ENCODE measurements at places on chromosomes 5 and 9. TPM values are rescaled to one million over a fixed set of nuclear protein-coding genes. Genes with fewer than 3 reads are reported as not detected.

Gene DNAH5
- total RNA-seq = 0.14 TPM

Gene PCDHA1
- 0.07 TPM for total RNA-seq

Gene DNAJC18
- 12.5 TPM for total RNA-seq

Gene ANKRD33B
- total RNA-seq = 25.3 TPM

Gene RAB3C
- total RNA-seq = 0.05 TPM

Gene PCDHB9
- not detected for total RNA-seq

Gene KIF12
- total RNA-seq = 54.6 TPM

Gene SLC6A18
- total RNA-seq = not detected

Gene MYORG
- total RNA-seq = 37.3 TPM

Gene CCDC183
- total RNA-seq = 4.2 TPM

Gene TESK1
- 27.9 TPM for total RNA-seq

- no peak for DNase-seq
These were observed 34.4 kb downstream of the COL23A1 start for GRCh38 chr5:178555771-178556211.

GRCh38 chr5:139636975-139637408 lies 11.2 kb upstream of the CXXC5 start:
- DNase-seq = no peak

- no peak for DNase-seq
These were observed 21.6 kb downstream of the DAB2IP start for GRCh38 chr9:121672986-121673385.

DNA sequence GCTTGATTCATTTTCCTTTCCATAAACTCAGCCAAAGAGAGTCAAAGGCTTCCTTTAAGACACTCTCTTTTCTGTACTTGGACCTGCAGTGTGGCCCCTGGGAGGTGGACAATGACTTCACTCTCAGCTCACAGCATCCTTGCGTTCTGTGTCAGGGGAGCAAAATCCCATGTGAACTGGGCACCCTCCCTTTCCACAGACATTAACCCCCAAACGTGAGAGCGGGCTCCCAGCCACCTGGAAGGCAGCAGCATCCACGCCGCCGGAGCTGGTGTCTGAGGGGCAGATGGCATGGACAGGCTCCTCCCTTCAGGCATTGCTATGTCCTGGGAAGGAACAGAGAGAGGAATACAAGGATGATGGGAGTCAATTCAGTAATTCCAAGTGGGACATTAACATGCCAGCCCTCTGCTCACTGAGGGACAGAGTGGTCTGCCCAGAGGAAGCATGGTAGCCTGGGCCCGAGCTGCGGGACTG lies 39.5 kb downstream of the TRIP13 start:
- no peak for DNase-seq

GRCh38 chr5:95554331-95554646 lies 488 bp downstream of the SKIC3 start:
- no peak for DNase-seq

DNA sequence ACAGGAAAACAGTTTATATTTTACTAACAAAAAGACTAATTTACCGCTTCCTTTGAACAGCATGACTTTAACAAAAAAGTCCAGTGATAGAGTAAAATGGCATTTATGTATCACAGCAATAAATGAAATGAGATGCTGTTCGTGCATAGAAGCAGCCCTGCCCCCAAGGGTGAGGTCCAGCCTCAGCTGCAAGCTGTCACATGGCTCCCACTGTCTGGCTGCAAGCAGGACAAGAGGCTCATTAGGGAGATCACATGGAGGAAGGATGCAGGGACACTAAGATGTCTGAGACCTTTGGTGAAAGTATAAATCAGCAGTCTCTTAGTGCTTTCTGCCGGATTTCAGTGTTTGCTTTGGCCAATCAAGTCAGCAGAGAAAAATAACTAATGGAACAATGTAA lies 23.0 kb downstream of the GDNF start:
- DNase-seq = no peak

- no peak for DNase-seq
These were observed 58.2 kb upstream of the RPS23 start for GRCh38 chr5:82336226-82336958.

- no peak for DNase-seq
These were observed 72.9 kb downstream of the EFNA5 start for GRCh38 chr5:107597803-107598202.

DNA sequence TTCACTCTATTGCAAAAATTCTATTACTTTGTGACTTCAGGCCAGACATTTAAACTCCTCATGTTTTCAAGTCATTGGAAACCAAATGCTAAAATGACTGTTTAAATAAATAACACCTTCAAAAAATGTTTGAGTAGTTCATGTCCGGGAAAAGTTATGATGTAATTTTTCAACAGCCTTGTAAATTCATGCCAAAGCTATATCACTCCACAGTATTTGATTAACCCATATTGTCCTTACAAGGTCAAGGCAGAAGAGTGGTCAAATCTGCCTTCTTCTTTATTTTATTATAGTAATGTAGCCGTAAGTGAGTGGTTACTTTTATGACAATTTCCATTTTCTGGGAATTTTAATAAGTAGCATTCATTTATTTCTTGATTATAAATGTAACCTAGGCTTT lies 72.8 kb downstream of the ADCY2 start:
- no peak for DNase-seq

GRCh38 chr9:69649566-69650250 lies 22.5 kb downstream of the APBA1 start:
- no peak for DNase-seq

DNA sequence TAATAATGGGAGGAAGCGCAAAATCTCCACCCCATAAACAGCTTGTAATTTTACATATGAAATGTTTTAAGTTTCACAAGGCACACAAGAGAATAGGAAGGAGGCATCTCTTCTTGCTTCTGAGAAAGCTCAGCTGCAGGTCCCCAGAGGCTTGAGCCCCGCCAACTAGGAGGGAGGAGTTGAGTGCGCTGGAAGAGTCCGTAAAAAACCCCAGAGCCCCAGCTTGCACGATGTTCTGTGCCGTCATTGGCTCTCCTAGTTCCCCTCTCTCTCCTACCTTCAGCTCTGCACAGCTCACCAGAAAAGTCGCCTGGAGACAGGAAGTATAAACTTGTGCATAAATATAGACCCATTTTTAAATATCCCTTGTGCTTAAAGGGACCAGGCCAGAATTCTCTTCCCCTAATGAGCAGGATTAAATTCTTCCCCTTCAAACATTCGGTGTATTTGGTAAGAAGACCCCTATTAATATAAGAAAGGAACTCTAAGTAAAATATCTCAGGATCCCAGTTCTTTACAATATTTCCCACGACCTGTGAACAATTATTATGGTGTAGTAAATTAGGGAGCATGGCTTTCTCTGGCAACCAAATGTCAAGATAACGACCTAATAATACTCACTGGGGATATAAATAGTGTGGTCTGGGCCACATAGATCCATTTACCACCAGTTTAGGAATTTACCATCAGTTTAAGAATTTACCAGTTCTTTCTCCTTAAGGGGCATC lies 13.7 kb downstream of the GLRX start:
- no peak for DNase-seq

- peak; percentile 40 for DNase-seq
These were observed 145.4 kb upstream of the PITX1 start for GRCh38 chr5:135179308-135179980.

DNA sequence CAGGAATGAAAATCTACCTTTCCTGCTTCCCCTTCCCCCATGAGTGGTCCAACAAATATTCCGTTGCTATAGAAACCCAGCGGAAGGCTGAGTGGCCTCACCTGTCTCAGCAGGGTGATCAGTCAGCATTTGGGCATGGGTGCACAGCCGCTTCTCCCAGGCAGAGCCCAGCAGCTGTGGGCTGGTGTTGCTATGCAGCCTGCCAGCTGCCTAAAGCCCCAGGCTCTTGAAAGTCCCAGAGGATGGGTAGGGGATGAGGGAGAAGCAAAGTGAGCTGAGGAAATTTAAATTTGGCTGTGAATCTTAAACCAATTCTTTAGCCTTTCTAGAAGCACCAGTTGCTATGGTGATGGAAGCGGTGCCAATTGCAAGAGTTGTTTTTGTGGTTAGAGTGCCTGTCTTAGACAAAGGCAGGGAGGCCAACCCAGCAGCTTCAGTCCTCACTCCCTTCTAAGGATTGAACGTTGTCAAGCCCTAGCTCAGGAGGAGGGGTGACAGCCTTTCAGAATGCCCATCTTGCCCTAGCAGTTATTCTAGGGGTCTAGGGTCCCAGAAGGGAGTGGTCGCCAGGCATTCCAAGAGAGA lies 151.5 kb upstream of the PITX1 start:
- DNase-seq = no peak

DNA sequence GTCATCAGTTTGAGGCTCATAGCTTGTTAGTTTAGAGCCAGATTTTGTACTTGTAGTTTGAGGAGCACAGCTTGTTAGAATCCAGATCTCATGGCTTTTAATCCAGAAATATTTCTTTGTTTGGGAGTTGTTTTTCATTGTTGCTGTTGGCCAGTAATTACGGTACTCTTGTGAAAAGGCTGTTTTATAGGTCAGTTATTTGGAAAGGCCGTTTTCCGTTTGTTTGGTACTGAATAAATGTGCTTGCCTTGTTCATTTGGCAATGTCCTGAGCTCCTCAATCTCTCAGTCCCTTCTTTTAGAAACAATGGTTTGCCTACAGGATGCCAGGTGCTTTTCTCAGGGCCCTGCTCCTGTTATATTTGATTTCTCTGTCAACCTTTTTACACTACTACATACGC lies 4.5 kb upstream of the MOB3B start:
- DNase-seq = no peak

GRCh38 chr5:90554358-90555006 lies 4.1 kb upstream of the ADGRV1 start:
- DNase-seq = peak; percentile 47

GRCh38 chr5:74667396-74667795 lies 17.6 kb upstream of the HEXB start:
- no peak for DNase-seq

GRCh38 chr5:158020555-158021418 lies 161.8 kb upstream of the CLINT1 start:
- DNase-seq = no peak

GRCh38 chr5:16580382-16580781 lies 36.4 kb downstream of the RETREG1 start:
- DNase-seq = no peak

DNA sequence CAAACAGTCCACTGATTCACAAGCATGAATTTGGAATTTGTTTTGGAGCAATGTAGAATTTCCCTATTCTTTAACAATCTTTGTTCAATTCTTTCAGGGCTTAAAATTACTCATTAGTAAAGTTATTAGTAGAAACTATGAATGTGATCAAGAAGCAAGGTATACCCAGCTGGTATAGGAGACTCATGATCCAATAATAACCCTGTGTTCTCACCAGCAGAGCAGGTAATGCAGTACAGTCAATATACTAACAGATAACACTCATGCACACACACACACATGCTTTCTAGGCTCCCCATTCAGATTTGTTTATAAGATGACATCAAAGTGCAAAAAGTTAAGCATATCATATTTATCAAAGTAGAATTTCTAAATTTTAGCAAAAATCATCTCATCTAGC lies 445.2 kb downstream of the ELAVL2 start:
- no peak for DNase-seq

DNA sequence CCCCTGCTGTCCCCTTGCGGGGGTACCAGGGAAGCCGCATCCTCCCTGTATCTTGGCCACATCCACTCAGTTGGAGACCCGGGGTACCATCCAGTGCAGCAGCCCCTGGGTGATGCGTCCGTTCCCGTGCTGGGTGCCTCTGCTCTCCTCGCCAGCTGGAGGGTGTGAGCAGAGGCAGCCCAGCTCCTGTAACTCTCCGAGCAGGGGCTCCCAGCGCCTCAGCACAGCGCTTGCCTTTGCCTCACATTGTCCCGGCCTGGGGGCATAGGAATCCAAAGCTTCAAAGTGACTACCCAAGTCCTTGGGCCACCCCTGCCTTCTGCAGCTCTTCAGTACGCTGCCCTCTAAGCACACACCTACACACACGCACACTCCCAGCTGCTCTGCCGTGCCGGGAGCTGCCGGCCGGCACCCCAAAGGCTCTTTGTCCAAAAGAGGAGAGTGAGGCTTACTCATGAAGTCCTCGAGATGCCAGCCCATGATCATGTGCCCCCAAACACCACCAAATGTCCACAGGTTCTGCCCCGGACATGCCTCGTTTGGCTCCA lies 733 bp downstream of the ANGPTL2 start:
- no peak for DNase-seq

GRCh38 chr9:101381118-101381517 lies 3.7 kb downstream of the BAAT start:
- no peak for DNase-seq

- no peak for DNase-seq
These were observed 64.4 kb upstream of the SPATA31E1 start for GRCh38 chr9:87818308-87818707.

DNA sequence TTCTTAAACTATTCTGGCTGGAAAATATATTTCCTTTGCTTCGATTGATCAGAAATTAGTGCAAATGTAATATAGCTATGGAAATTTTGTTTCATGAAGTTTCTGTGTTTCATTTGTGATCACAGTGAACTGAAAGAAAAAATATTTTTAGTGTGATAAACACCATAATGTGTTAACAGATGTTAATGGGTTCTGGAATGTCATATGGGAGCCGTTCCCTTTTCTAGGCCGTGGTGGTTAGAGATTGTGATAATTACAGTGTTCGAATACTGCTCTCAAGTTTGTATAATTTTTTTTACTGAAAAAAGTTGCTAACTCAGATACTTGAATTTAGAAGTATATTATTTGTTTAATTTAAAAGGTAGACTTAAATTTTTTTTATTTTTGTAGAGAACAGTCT lies 19.3 kb downstream of the GAPVD1 start:
- no peak for DNase-seq

GRCh38 chr5:109388407-109388806 lies 21.4 kb downstream of the PJA2 start:
- no peak for DNase-seq

DNA sequence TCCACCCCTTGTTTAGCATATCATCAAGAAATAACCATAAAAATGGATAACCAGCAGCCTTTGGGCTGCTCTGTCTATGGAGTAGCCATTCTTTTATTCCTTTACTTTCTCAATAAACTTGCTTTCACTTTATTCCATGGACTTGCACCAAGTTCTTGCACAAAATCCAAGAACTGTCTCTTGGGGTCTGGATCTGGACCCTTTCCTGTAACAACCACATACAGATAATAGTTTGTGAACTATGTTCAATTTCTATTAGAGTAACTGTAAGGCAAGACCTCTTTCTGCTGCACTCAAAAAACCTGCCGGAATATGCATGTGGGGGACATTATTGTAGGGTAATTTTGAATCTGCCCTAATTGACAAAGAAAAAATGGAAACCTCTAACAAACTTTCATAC lies 66.9 kb upstream of the TMEM215 start:
- DNase-seq = no peak

DNA sequence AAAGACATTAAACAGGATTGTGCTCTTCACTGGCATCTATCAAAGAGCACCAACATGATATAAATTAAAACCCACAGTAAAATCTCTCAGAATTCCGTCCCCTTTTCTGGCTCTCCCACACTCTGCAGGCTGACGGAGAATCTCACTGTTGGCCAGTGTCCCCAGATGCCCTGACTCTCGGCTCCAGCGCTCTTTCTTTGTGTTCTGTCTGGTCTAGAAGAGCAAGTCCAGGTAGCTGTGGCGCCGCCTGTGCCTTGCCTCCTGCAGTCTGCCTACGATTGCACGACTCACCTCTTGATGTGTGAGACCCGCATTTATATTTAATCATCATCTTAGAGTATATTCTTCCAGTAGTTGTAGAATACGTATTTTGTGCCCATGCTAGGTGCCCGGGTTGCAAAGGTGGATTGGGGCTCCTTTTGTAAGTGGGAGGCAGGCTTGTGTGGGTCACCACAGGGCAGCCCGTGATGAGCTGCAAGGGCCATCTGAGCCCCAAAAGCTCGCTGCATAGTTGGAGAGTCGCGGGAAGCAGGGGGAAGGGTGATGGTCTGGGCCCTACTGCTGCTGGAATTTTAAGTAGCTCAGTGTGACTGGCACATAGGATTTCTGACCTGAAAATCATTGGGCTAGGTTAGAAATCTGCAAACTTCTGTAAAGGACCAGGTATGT lies 55.6 kb downstream of the EHMT1 start:
- no peak for DNase-seq
